ENCODE measurements at places on chromosomes 1 and 21. TPM values are rescaled to one million over a fixed set of nuclear protein-coding genes. Genes with fewer than 3 reads are reported as not detected.

The S100A2 gene
- total RNA-seq, result 2.0 TPM

The GUCA2B gene
- total RNA-seq, result not detected

The CHRNB2 gene
- total RNA-seq, result not detected

The AMY1C gene
- not detected for total RNA-seq

The SCCPDH gene
- total RNA-seq, result 36.3 TPM

The PLD5 gene
- not detected for total RNA-seq

The NOTCH2 gene
- 4.0 TPM for total RNA-seq

The TMPRSS15 gene
- total RNA-seq, result not detected

The OR2T11 gene
- total RNA-seq, result not detected
